Cortex of kidney (tissue), 1 donor: ENCODE measurements at places on chromosomes 12 and 14.

DNA sequence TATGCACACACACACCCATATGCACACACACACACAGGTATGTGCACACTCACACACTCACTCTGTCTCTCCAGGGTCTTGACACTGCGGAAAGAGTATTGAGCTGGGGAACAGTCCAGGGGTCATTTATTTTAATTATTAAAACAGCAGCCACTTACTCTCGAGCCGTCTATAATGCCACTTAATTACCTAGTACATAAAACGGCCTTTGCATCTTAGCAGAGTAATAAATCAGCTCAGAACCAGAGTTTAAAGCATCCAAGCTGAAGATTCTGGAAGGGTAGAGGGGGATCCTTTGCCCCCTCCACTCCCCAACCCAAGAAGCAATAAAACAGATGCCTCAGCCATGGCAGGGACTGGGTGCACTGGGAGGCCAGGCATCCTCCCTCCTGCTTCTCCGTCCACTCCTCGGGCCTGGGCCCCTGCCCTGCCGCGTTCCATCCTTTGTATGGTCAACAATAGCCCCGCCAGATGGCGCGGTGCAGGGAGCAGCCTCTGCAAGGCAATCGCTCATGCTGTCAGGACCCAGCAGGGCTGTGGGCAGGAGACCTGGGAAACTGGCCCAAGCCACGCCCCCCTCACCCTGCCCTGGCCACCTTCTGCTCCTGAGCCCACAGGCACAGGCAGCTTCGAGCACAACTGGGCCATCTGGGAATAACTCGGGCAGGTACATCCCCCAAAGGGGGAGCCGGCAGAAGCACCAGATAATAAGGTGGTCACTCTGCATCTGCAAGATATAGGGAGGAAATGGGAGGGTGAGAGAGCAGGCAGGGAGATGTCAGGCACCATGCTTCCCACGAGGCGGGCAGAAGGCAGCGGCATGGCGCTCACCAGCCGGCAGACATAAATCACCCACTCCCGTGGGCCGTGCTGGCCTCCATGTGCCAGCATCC, 40.9 kb downstream of the CCDC85C start:
- DNase-seq, result no peak

DNA sequence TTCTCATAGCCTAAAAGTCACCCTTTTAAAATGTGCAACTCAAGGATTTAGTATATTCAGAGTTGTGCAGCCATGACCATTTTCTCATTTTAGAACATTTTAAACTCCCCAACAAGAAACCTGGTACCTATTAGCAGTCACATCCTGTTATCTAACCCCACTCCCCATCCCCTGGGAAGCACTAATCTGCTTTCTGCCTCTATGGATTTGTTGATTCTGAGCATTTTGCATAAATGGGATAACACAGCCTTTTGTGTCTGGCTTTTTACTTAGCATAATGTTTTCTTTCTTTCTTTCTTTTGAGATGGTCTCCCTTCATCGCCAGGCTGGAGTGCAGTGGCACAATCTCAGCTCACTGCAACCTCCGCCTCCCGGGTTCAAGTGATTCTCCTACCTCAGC, 38.6 kb upstream of the YY1 start:
- DNase-seq, result no peak

DNA sequence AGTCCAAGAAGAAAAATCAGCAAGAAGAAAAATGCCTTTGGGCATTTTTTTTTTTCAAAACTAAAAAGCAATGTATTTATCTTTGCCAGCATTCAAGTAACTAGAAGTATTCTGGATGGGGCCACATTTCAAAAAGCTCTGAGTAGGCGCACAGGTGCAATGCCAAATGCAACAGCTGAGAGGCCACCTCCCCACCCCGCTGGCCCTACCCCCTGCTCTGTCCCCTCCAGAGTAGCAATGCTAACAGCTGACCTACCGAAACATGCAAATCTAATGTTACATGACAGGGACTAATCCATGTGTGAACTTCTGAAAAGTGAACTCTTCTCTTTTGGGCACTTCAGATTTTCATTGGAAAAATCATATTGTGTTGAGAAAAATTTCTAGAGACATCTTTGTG, 153.7 kb upstream of the SLC38A2 start:
- DNase-seq, result no peak

DNA sequence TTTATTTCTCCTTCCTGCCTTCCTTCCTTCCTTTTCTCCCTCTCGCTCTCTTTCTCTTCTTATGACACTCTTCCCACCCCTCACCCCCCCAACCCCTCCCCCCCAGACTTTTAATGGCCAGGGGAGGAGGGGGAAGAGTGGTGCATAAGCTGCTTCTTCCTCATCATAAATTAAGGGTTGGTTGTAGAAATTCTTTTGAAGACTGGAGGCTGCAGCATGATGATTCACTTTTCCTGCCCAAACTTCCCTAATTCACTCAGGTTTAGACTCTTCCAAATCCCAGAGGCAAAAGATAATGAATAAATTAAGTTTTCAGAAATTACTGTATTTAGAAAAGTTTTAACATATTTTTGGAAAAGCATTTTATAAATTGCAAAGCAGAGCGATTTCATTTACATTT, 58.2 kb downstream of the GRIP1 start:
- DNase-seq, result no peak

DNA sequence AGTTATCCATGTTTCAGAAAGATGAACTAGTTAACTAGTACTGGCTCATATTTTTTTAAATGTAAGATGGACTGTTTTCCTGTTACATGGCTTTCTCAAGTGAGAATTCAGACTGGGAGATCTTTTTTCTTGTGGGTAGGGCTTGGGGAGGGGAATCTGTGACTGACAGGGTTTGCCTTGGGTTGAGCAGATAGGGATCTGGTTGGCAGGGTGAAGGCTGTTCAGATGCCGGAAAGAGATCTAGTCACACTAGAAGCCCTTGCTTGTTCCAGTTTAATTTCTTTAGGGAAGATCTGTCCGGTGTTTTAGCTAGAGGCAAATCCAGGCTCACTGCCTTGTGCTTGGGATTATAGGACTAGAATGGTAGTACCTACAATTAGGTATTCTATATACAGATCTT, 63.2 kb downstream of the FBXO33 start:
- no peak for DNase-seq

DNA sequence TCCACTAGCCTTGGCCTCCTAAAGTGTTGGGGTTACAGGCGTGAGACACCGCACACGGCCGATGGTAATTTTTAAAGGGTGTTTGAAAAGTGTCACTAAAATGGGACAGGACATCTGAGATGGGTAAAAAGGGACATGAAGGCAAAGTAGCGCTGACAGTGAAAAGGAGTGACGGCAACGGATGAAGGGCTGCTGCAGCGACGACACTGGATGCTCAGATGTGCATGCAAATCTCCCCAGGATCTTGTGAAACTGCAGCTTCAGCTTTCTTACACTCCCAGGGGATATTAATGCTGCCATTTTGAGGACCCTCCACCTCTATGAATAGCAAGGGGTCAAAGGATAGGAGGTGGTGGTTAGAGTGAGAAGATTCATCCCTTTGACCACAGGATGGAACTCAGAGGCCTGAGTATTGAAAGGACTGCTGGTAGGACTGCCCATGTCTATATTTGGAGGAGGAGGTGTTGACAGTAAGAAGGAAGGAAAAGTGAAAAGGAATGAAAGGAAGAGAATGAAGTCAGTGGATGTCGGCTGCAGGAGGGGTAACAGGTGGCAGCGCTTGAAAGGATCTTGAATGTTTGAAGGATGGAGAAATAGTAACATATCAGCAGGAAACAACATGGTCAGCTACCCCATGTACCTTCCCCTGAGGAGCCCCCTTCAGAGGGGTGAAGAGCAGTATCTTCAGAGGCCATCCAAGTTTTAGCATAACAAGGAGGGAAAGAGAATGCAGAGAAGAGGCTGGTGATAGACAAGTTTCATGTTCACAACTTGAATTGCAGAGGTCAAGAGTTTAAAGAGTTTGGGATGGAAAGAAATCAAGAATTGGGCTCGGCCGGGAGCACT, 37.1 kb downstream of the CLIP1 start:
- no peak for DNase-seq

- DNase-seq, result no peak
Measured at GRCh38 chr14:75542588-75543091, 20.4 kb downstream of the BATF start.

GRCh38 chr14:69657950-69658355, 46.6 kb downstream of the SUSD6 start:
- DNase-seq, result no peak

DNA sequence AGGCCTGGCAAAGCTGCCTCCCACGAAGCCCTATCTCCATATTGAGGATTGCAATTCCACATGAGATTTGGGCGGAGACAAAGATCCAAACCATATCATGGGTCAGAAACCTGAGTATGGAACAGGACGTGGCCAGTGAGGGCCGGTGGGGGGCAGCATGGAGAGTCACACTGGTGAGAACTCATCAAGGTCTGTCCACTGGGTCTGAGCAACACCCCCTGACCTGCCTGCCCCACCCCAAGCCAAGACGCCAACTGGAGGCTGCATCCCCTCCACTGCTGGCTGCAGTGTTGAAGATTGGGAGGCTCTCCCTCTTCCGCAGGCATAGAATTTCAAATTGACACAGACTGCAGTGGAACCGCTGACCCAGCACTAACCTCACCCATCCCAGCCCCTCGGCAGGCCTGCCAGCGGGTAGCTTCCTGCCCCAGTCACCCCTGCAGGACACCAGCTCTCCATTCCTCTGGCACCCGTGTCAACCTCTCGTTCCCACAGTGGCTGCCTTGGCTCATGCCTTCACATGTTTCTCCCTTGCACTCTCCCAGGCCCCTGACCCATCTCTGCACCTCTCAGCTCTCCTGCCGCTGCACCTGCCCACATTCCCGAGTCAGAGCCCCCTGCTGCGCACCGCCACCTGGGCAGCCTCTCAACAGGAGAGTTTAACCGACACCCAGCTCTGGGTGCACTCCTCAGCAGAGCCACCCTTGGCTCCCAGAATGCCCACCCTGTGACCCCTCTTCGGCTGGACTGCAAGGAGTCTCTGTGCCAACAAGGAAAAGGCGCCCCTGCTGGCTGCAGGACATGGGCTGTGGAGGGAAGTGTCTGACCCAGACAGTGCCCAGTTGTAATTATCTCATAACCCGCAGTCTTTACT, 45.2 kb upstream of the PPP2R5C start:
- no peak for DNase-seq

- DNase-seq, result no peak
Measured at GRCh38 chr14:80587096-80587724, 354.3 kb downstream of the CEP128 start.

DNA sequence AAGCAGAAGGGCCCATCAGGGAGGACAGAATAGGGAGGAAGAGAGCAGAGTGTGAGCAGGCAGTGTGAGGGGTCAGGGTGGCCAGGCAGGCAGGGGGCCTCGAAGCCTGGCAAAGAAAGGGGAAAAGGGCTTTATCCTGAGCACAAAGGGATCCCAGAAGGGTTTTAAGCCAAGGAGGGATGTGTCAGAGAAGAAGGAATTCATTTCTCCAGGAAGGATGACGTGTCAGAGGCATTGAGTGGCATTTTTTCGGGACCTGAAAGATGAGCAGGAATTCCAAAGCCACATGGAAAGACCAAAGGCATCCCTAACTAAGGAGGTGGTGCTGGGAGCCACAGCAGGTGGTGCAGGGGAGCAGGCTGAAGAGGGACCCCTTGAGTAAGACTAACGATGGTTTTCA, 132.1 kb downstream of the DICER1 start:
- no peak for DNase-seq

DNA sequence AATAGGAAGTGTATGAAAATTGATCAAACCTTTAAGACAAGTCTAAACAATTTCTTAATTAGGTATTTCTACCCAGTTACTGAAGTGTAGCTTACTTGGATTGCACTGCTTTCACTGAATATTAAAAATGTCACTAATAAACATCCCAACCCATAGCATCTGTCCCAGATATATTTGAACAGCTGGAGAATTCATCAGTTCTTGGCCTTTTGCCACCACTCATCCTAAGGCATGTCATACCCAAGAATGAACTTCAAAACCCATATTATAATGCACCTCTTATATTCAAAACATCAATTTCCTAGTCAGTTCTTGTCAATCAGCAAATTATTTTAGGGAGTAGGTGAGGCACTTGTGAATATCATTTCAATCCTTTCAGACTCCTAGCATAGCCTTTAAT, 392.3 kb downstream of the PAWR start:
- DNase-seq, result no peak

DNA sequence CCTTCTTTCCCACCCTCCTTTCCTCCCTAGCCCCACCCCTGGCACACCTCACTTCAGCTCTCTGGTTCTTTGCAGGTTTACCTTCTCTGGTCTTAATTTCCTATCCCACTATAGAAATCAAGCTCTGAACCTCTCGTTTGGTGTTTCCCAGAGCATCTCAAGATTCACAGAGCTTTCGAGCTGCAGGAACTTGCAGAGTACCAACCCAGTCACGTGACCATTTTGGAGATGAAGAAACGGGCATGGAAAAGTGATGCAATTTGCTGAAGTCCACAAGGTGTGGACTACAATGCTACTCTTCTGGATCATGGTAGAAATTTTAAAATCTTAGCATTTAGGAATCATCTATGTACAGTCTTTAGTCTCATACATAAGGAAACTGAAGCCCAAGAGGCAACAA, 205.8 kb downstream of the NTF3 start:
- DNase-seq, result no peak

DNA sequence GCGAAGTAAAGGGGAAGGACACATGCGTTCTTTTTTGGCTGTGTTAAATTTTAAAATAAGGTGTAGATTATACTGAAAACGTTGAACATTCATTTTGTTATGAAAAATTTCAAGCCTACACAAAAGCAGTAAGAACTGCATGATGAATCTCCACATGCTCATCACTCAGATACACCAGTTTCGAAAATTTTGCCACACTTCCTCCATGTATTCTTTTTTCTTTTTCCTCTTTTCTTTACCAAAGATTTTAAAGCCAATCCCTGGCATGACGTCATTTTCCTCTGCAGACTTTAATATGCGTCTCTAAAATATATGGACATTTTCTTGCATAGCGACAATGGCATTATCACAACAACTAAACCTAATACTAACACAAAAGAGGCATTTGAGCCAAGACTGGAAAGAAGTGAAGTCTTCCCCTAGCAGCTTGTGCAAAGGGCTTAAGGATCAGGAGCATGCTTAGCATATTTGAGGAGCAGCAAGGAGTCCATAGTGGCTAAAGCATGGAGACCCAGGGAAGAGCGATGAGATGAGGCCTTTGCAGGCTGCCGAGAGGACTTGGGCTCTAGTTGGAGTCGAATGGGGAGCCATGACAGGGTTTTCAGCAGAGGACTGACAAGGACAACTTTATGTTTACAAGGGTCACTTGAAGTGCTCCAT, 111.9 kb downstream of the ERC1 start:
- no peak for DNase-seq

- no peak for DNase-seq
Measured at GRCh38 chr12:68981516-68981915, 48.5 kb upstream of the CPM start.

DNA sequence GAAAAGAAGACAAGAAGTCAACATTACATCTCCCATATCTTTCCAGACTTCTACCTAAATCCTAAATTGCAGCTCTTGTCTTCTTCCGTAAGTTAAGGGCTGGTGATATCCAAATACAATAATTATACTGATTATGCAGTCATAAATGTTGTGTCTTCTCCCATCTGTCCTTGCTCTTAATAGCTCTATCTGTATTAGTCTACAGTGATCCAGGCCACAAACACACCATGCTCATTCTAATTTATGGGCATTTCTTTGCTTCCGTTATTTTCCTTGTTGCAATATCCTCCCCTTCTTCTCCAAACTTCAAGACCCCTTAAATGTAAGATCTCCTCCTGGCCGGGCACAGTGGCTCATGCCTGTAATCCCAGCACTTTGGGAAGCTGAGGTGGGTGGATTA, 3.7 kb upstream of the MDP1 start:
- no peak for DNase-seq

GRCh38 chr12:68097386-68097785, 62.2 kb downstream of the IFNG start:
- DNase-seq, result no peak

- DNase-seq, result no peak
Measured at GRCh38 chr12:114974826-114975639, 291.1 kb upstream of the TBX3 start.
